ENCODE measurements at places on chromosomes 4 and X.

- no peak for DNase-seq
Observed at GRCh38 chrX:101925733-101926132, 6.1 kb downstream of the ZMAT1 start.

DNA sequence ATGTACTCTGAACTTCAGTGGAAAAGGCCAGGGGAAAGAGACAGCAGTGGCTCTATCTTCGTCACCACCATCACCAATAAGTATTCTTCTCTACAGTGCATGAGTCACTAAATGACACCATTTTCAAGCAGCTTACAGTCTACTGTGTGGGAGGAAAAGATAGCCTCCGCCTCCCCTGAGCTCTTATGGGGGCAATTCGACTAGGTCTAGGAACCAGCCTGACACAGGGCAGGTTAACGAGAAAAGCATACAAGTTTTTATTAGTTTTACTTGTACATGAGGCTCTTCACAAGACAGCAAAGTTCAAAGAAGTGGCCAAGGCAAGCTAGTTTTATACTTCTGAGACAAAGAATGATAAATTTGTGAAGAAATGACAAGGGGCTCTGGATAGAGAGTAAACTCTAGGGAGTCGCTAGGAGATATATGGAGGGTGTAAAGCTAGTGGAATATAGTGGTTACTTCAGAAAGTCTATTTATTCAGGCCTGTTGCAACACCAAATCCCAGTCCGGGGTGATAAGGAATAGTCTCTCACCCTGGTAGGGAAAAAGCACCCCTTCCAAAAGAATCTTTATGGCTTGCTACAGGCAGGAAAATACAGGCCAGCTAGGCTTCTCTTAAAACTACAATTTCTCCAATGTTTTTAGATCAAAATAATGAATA, 49.7 kb downstream of the SCD5 start:
- no peak for DNase-seq

DNA sequence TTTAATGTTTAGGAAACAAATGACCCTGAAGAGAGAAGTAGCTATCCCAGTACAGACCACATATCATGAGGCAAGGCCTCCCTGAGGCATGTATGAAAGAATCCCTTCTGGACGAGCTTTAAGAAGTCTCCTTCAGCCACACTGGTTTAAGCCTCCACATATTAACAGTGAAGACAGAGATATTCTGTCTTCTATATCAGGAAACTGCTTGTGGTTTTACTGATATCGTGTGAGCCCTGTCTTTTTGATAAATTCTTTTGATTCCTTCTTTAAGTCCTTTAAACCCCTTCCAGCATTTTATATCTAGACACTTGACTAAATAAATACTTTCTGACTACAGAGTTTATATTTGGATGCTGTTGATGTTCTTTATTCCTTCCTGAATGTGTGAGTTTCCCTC, 45.9 kb upstream of the GPC4 start:
- DNase-seq = no peak

GRCh38 chr4:179631321-179631720, 2189.1 kb upstream of the AGA start:
- no peak for DNase-seq

DNA sequence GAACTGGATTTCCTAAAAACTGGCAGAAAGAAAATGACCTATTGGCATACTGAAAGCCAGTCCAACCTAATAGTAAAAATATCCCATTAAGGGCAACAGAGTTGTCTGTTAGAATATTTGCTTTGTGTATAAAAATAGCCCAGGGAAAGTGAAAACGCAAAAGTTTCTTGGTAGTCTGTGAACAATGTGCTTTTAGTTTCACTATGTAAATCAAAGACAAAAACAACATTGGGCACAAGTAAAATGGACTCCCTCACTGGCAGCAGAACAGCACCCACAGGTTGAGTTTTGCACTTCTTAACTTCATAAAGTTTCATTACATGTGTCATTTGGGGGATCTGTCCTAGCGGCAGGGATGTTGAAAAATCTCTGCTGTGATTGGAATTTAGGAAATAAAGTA, 4.3 kb upstream of the FGG start:
- DNase-seq = no peak

- DNase-seq = peak; percentile 36
Observed at GRCh38 chrX:129618997-129619396, 35.8 kb downstream of the APLN start.

GRCh38 chr4:58940167-58940566, 1830.0 kb upstream of the IGFBP7 start:
- no peak for DNase-seq

- DNase-seq = no peak
Observed at GRCh38 chr4:89067417-89067816, 10.4 kb upstream of the FAM13A start.

DNA sequence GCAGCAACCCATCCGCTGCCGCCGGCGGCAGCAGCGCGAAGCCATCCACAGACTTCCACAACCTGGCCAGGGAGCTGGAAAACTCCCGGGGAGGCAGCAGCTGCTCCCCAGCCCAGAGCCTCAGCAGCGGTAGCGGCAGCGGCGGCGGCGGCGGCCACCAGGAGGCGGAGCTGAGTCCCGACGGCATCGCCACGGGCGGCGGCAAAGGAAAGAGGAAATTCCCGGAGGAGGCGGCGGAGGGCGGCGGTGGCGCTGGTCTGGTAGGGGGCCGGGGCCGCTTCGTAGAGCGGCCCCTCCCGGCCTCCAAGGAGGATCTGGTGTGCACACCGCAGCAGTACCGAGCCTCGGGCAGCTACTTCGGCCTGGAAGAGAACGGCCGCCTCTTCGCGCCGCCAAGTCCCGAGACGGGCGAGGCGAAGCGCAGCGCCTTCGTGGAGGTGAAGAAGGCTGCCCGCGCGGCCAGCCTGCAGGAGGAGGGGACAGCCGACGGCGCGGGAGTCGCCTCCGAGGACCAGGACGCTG, 4.9 kb downstream of the PRDM8 start:
- peak; percentile 92 for DNase-seq

GRCh38 chrX:24125028-24125612, 24.4 kb upstream of the ZFX start:
- no peak for DNase-seq

DNA sequence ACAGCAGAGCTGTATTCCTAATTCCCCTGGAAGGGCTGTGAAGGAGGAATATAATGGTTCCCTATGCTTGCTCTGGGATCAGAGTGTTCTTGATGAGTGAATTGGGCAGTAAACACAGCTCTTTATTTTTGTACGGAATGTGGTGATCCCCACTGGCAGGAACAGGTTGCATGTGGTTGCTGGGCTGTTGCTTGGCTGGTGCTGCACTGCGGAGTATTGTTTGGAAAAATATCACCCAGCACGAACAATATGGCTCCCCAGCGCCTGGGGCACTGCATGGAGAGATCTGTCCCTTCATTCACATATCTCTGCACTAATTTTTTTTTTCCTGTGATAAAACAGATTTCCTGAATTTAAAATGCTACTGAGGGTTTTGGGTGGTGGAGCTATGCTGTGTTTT, 119.7 kb downstream of the MGST2 start:
- DNase-seq = no peak

- DNase-seq = no peak
Observed at GRCh38 chr4:60945641-60946040, 254.5 kb upstream of the ADGRL3 start.

DNA sequence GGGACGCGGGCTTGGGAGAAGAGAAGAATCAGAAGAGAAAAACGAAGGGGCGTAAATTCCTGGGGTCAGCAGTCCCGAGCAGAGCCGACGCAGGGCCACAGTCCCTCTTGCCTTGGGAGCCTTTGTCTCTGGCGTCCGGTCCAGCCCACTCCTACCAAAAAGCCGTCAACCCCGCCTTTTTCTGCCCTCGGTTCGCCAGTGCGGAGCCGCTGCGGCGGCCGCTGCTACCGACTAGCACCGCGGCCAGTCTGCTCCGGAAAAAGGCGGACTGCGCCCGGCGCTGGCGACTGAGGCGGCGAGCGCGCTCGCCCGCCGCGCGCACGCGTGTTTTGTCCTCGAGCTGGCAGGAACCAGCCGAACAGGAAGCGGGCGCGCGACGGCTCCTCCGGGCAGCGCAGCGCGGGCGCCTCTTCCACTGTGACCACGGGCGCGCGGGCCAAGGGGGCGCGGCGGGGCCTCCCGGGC, 502 bp downstream of the HNRNPDL start:
- DNase-seq = no peak

- no peak for DNase-seq
Observed at GRCh38 chrX:78796916-78797315, 49.4 kb downstream of the LPAR4 start.

- DNase-seq = no peak
Observed at GRCh38 chr4:85656759-85657505, 182.0 kb downstream of the ARHGAP24 start.

GRCh38 chr4:77010841-77011354, 61.3 kb downstream of the SEPTIN11 start:
- no peak for DNase-seq

GRCh38 chr4:128177498-128177897, 110.1 kb downstream of the PGRMC2 start:
- no peak for DNase-seq

DNA sequence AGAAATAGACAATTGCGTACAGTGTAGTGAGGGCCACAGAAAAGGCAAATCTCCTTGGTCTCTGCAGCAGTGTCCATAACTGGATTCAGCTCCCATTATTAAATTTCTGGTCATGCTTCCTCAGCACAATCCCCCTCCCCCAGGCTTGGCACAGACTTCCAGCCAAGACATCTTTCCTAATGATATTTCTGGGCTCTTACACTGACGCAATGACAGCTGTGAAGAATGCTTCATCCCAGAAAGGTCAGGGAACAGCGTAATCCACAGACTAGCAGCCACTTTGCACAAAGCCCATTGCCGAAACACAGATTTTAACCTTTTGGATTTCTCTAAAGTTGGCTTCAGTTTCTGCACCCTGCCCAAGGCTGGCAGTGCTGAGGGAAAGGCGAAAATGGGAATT, 597.6 kb upstream of the CPEB2 start:
- DNase-seq = no peak

- no peak for DNase-seq
Observed at GRCh38 chrX:66036231-66036630, 3.6 kb downstream of the VSIG4 start.

DNA sequence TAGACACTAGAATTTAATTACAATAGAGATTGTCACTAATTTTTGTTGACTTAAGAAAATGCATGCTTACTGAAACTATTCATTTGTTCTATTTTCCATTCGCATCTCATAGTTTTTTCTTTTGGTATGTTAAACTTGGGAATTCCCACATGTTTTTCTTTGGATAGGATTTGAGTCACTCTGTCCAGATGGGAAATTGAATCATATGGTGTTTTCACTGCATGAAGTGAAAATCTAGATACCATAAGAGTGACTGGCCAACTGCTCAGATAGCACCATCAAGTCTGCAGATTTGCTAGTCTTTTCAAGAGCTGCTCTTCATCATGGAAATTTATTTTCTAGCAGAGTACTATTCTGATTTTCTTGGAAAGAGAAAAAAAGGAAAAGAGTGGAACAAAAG, 172.6 kb downstream of the FAM47B start:
- DNase-seq = no peak

- DNase-seq = no peak
Observed at GRCh38 chr4:112153211-112153791, 8.0 kb downstream of the FAM241A start.

GRCh38 chrX:65586491-65586890, 51.9 kb upstream of the LAS1L start:
- no peak for DNase-seq

- DNase-seq = no peak
Observed at GRCh38 chrX:43973249-43974099, at the start of gene NDP. NDP (minus strand) TSS chrX:43973390; CDS start chrX:43958645, 14,745 bp downstream.

GRCh38 chr4:2866891-2867290, 23.2 kb downstream of the ADD1 start:
- no peak for DNase-seq

DNA sequence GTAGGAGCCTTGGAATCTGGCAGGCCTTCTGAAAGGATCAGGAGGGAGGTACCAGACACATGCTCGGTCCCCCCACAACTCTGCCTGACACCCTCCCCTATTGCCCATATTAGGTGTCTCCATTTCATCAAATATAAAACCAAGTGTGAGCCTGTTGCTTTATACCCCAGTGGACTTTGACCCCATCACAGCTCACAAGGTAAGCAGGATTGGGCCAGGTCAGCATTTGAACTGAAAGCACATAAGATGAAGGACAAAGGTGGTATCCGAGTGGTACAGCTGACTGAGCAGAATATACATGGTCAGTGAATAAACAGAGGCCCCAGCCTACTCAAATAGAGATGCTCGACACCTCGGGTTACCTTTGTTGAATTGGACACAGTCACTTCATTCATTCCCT, 20.0 kb downstream of the SLC25A43 start:
- no peak for DNase-seq

DNA sequence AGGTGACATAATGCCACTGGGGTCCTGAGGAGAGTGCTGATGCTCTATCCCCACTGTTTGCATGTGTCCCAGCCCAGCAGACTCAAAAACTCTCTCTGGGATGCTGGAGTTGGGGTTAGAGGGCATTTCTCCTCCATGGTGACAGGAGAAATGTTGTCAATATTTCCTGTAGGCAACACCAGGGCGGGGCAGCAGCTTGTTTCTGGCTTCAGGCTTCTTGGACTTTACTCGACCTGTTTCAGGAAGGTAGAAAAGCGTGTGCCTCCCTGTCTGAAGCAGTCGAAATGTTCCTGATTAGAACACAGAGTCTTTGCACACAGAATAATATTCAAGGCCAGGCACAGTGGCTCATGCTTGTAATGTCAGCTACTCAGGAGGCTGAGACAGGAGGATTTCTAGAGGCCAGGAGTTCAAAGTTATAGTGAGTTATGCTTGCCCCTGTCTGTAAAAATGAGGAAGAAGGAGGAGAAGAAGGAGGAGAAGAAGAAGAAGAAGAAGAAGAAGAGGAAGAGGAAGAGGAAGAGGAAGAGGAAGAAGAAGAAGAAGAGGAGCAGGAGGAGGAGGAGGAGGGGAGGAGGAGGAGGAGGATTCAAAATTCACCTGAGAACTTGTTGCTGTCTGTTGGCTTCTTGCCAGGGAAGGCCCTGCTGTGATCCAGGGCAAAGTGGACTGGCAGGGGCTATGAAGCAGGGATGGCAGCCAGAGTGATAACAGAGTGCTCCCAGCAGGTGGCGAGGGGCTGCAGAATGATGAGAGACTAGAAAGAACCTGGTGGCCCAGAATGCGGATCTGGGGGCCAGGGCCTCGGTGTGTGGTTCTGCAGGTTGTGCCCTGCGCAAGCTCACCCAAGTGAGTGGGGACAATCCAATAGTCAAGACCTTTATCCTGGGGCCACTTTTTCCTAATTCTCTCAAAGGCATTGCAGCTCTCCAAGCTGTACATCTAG, 82.9 kb downstream of the RTL5 start:
- no peak for DNase-seq

GRCh38 chrX:1108501-1109445, 103.7 kb downstream of the CRLF2 start:
- no peak for DNase-seq

- no peak for DNase-seq
Observed at GRCh38 chr4:189600718-189601435, 339.8 kb upstream of the FRG1 start.

GRCh38 chrX:129759576-129760061, 20.1 kb upstream of the SASH3 start:
- peak; percentile 62 for DNase-seq

DNA sequence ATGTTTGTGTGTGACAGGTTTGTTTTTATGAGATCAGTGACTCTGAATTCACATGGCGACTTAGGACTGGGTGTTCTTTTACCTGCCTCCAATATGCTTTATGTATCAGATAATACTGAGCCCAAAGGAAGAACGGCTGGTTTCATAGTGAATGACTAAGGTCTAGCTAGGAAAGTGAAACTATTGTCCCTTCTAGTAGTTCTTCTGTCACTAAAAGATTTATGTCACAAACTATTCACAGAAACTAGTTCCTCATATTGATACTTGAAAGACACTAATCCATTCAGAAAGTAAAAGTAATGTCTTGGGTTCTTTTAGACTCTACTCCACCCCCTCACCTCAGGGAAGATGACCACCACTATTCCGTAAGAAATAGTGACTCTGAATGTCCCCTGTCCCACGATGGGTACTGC, 81.7 kb downstream of the EGF start:
- no peak for DNase-seq
